ENCODE measurements at places on chromosomes 1 and 21.

- no peak for DNase-seq
Measured at GRCh38 chr1:13487143-13487868, 26.5 kb downstream of the LRRC38 start.

DNA sequence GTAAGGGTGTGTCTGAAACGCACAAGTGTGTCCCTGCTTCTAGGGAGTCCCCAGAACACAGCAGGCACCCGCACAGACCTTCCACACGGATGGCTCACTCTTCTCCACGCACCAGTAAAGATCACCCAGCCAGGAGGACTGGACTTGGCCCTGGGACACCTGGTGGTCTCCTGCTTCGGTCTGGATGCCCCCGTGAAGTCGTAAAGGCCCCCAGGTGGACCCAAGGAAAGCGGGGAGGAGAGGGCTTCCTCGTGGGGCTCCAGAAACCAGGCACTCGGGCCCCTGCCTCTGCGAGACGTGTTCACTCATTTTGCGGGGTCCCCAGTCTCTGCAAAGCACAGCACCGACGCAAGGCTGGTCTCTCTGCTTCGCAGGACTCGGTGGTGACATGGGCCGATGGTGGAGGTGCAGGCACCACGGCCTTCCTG lies 20.2 kb upstream of the COL6A2 start:
- peak; percentile 77 for DNase-seq

- DNase-seq = no peak
Measured at GRCh38 chr1:69288416-69288815, 279.3 kb upstream of the LRRC7 start.

- DNase-seq = no peak
Measured at GRCh38 chr1:183310753-183311479, 107.3 kb downstream of the NMNAT2 start.

DNA sequence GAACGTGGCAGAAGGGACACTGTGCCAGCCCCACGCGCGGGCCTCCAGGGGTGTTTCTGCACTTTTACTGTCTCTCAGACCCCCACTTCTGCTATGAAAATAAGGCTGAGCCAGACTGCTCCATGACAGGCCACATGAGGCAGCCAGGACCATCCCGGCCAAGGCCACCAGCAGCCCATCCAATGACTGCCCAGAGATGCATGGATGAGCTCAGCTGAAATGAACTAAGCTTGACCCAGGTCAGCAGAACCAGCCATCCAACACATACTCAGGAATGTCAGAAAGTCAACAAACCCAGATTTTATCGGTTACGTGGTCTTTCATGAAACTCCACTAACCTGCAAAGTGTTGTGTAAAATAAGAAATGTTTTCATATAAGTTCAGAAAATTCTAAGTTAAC lies 51.2 kb downstream of the CCDC185 start:
- no peak for DNase-seq

DNA sequence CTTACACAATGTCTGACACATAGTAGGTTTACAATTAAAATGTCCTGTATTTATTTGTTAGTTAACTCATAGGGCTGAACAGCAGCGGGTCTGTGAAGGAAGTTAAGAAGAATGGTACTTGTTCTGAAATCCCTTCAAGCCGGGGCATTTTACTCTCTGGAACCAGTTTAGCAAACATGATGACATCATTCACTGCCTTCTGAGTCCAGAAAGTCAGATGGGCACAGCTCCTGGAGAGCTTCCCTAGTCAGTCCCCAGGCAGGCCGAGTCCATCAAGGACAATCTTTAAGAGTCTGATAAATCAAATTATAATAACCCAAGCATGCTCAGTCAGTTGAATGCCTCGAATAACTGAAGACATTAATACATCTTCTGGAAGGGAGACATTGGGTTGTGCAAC lies 125.4 kb upstream of the DAB1 start:
- no peak for DNase-seq

GRCh38 chr1:48038270-48038767 lies 41.1 kb upstream of the TRABD2B start:
- no peak for DNase-seq

DNA sequence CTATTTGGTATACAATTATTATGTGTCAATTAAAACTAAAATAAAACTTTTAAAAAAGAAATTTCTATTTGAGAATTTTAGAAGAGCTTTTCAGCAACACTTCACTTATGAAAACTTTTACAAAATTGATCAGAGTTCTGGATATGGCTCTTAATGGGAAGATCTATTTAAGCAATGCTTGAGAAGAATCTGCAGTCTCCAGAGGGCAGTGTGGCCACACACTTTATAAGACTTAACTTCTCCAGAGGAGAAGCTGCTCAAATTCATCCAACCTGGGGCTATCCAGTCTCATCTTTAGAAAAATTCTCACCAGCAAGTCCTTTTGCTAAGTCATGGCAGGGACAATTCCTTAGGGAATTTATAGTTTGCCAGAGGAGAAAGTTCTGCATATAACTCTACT lies 25.2 kb upstream of the AGO1 start:
- no peak for DNase-seq

- DNase-seq = no peak
Measured at GRCh38 chr1:235129774-235130570, 1.3 kb upstream of the TOMM20 start.

GRCh38 chr1:199778324-199778955 lies 249.1 kb upstream of the NR5A2 start:
- DNase-seq = no peak

- DNase-seq = no peak
Measured at GRCh38 chr1:5975133-5975880, 16.9 kb downstream of the NPHP4 start.

GRCh38 chr1:14426854-14427253 lies 171.6 kb upstream of the KAZN start:
- DNase-seq = no peak

DNA sequence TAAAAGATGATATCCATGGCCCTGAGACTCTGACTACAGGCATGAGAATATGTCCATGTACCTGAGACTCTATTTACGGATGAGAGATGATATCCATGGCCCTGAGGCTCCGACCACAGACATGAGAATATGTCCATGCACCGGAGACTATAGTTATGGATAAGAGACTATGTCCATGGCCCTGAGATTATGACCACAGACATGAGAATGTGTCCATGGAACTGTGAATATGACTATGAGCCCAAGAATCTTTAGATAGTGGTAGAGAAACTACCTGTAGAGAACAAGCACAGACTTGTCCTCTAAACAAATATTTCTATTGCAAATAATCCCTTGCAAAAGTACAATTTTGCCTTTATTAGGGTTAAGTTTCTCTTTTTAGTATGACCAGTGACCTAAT lies 263.2 kb downstream of the PCP4 start:
- no peak for DNase-seq

DNA sequence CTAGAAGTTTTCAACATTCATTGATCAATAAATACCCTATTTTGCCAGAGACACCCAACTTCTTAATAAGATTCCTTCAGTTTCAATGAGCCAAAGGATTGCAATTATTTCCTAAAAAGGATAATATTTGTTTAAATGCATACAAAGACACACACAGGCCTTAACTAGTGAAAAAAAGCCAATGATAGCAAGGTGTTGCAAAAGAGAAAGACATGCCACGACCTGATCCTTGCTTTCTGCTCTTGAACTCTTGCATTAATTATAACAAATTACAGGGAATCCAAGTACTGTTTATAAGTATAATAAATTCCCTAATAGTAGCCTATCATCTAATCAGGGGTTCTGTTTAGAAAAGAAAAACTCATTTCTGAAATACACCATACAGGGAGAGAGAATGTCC lies 131.1 kb downstream of the PTPN14 start:
- no peak for DNase-seq

DNA sequence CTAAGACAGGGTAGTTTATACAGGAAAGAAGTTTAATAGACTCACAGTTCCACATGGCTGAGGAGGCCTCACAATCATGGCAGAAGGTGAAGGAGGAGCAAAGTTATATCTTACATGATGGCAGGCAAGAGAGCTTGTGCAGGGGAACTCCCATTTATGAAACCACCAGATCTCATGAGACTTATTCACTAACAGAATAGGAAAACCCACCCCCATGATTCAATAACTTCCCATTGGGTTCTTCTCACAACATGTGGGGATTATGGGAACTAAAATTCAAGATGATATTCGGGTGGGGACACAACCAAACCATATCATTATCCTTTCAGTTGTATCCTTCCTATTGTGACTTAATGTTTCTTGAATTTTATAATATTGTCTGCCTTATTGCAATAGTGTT lies 13.4 kb upstream of the DDAH1 start:
- no peak for DNase-seq

DNA sequence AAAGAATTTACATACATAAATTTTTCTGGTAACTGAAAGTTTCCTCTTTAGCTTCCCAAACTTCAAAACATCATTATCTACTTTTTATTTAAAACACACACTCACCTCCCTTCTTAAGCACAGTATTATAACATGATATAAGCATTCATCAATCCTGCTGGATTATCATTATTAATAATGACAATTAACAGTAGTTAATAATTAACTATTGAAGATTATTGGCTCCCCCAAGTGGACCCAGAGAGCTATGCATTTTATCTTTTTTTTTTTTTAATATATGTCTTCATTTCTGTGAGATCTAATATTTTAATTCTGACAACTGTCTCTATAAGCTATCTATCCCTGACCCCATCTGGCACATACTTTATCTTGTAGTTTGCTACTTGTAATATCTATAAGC lies 252.1 kb upstream of the CACYBP start:
- no peak for DNase-seq

DNA sequence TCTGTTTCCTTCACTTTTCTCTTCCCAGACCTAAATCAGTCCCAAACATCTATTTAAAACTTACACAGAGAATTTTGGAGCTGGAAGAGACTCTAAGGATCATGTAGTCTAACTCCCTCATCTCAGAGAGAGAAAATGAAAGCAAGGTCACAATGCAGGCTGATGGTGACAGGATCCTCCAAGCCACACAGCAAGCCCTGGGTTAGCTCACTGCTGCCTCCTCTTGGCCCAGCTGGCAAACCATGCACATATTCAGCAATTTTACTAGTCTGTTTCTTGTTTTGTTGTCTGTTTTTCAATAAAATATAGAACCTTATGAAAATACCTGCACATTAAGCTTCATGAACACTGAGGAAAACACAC lies 27.7 kb upstream of the LY9 start:
- no peak for DNase-seq

GRCh38 chr1:166544561-166544960 lies 294.7 kb upstream of the POGK start:
- DNase-seq = no peak

- DNase-seq = no peak
Measured at GRCh38 chr1:30106125-30106524, 617.3 kb downstream of the MATN1 start.

- DNase-seq = no peak
Measured at GRCh38 chr1:177145106-177146070, 19.1 kb downstream of the ASTN1 start.

DNA sequence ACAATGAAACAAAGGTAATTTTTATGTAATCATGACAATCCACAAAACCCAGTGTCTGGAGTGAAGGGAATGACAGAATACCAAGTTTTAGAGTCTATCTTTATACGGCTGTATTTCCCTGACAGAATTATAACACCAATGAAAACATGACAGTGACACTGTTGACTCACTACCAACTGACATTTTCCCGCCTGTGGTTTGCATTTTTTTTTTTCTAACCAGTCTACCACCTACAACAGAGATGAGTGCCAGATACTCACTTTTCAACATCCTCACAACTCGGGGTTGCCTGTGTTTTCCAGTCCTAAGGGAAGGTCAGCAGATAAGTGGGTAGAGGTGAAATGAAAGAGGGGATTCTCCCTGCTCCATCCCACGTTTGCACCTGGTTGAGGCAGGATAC lies 118.9 kb downstream of the KCNJ6 start:
- DNase-seq = no peak

GRCh38 chr1:23995431-23995837 lies 15.3 kb upstream of the SRSF10 start:
- no peak for DNase-seq

GRCh38 chr1:35531368-35531767 lies 25.8 kb downstream of the KIAA0319L start:
- no peak for DNase-seq

DNA sequence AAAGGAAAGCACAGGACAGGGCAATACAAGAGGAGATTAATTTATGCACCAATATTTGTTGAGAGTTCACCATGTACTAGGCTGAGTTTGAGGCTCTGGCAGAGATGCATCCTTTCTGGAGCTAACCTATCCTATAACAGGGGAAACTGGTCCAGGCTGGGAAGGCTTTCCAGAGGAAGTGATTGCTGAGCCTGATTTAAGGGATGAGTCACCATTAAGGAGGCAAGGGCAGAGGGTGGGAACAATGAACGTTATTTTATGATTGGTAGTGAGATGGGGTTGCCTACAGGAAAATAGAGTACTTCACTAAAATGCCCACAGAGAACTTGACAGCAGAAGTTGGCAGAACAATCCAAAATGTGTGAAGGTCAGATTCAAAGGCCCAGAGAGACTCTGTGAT lies 141.4 kb downstream of the PLPP3 start:
- no peak for DNase-seq

DNA sequence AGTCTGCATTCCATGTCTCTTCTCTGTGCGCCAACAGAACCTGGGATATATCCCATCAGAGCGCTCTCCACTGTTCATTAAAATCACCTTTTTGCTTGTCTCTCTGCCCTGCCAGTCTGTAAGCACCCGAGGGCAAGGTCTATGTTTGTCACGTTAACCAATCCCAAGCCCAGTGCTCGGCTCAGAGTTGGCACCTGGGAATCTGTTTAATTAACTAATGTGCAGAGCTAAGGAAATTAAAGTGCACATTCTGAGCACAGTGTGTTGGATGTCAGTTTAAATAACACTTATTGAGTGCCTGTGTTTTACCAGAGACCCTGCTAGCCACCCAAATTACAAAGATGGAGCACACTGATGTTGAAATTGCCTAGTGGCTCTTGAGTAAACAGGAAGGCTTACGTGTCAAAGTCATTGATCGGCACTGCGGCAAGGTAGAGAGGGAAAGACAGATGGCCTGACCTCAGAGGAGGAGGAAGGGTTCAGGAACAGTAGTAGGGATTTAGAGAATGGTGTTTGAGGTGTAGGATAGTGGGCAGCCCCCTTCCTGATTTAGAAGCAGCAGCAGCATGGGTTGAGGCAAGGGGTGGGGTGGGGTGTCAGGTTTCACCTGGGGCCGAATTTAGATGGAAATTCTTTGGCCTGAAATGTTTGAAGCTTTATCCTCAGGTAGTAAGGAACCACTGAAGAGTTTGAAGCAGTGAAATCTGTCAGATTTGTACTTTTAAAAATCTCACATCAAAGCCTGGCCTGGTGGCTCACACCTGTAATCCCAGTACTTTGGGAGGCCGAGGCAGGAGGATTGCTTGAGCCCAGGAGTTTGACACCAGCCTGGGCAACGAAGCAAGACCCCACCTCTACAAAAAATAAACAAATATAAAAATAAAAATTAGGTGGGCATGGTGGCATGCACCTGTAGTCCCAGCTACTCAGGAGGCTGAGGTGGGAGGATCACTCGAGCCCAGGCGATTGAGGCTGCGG lies 7.7 kb downstream of the ARMH1 start:
- no peak for DNase-seq
